ENCODE measurements at places on chromosomes 2 and 18.
A peak's percentile ranks its signal among the peaks of the same experiment; 100 is the strongest.

- DNase-seq = no peak
Measured at GRCh38 chr2:27991146-27991545, 100.6 kb downstream of the BABAM2 start.

GRCh38 chr2:38697116-38697840 is 31.4 kb downstream of the GALM start:
- DNase-seq = peak; percentile 81

- DNase-seq = no peak
Measured at GRCh38 chr2:77007686-77008085, 514.5 kb downstream of the LRRTM4 start.

- no peak for DNase-seq
Measured at GRCh38 chr2:190800528-190800927, 80.1 kb upstream of the GLS start.
